GM03348 (cell line): ENCODE measurements at places on chromosomes 7 and 10.

DNA sequence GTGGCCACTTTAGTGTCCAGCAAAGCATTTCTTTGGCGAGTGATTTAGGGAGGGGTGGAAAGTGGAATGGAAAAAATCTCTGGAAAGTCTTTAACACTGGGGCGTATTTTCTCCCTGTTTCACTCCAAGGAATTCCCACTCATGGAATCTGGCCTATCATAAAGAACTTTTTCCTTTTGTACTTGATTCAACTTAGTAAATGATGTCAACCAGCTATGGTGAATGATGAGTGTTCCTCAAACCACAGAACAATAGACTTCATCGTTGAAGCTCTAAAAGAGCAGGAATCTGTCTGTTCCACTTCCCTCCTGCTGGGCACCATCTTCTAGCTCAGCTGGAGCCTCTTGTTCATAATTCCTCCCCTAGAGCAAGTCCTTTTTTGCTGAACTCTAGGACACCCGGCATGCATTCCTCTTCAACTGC lies 66.5 kb downstream of the EPDR1 start:
- DNase-seq: no peak

DNA sequence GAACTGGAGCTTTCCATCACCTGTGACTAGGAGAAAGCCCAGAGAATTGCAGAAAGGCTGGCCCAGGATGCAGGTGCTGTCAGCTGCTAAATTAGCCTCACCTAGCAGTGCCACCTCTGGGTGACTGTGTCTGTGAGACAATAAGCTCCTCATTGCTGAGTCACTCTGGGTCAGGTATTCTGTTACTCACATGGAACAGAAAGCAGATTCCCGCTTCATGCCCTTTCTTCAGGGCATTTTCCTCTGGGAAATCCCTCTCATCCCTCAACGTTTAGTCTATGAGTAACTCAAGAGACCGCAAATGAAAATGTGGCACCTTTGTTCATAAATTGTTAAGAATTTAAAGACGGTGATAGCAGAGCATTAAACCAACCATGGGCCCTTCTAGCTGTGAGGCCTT lies 184.0 kb downstream of the ADAM12 start:
- no peak for DNase-seq

DNA sequence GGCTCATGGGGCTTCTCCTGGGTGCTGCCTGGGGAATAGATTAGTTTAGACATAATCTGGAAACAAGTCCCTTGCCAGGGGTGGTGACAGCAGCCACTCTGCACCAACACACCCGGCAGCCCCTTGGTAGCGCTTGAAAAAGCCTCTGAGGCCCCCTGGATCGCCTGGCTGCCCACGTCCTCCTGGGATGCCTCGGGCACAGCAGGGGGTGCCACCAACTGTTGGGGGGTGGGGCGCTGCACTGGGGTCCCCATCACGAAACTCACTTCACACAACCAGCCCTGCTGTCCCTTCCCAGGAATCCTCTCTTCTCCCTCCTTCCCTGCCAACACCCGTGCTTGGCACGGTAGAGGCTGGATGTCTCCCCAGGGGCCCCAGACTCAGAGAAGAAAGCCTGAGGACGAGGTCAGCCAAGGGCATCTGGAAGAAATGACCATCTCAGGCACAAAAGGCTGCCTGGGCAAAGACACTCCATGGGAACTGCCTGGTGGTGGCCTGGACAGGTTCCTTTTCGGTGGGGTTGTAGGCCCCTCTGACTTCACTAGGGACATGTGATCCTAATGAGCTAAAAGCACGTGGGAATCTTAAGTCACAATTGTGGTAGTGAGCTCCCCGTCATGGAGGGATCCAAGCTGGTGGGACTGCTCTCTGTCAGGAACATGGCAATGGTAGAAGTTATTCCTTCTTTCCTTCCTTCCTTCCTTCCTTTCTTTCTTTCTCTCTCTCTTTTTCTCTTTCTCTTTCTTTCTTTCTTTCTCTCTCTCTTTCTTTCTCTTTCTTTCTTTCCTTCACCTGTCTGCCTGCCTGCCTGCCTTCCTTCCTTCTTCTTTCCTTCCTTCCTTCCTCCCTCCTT lies 11.3 kb downstream of the TMEM270 start:
- DNase-seq: no peak

DNA sequence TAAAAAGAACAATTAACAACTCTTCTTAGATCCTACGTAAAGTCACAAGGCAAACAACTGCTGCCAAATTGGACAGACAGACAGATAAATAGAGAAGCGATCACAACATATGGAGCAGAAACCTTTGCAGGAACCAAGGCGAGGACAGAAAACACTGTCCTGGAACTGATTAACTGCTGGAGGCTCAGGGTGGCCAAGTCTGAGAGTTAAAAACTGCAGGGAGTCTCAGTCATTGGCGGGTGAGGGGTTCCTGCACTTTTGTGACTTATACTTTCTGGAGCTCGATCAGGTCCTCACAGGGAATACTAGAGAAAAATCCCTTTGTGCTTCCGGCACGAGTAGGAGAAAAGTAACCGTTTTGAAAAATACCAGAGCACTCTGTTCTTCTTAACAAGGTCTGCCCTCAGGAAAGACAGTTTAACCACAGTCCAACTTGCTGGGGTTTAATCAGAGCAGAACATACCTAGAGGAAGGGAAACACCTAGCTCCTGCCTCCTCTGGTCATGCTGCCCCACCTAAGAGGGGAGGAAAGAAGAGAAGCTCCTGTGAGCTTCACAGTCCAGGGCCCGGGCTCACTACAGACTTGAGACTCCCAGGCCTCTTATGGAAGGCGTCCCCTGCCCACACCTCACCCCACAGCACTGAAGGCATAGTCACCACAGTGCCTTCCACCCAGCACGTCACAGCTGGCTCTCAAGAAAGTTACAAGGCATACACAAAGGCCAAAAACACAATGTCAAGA lies 74.9 kb downstream of the LARP4B start:
- no peak for DNase-seq

DNA sequence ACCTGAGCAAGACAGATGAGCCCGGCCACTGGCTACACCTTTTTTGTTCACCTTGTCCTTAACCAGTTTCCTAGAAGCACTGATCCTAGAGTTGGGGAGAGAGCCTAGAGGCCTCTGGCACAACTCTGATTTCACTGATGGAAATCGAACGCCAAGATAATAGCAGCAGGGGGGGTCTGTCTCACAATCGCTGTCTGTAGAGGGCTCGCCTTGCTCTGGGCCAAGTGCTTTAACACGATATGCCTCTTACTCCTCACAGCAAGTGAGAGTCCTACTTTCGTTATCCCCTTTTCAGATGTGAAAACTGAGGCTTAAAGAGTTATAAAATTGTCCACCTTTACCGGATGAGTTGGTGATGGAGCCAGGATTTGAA lies 472 bp downstream of the RASSF4 start:
- no peak for DNase-seq

DNA sequence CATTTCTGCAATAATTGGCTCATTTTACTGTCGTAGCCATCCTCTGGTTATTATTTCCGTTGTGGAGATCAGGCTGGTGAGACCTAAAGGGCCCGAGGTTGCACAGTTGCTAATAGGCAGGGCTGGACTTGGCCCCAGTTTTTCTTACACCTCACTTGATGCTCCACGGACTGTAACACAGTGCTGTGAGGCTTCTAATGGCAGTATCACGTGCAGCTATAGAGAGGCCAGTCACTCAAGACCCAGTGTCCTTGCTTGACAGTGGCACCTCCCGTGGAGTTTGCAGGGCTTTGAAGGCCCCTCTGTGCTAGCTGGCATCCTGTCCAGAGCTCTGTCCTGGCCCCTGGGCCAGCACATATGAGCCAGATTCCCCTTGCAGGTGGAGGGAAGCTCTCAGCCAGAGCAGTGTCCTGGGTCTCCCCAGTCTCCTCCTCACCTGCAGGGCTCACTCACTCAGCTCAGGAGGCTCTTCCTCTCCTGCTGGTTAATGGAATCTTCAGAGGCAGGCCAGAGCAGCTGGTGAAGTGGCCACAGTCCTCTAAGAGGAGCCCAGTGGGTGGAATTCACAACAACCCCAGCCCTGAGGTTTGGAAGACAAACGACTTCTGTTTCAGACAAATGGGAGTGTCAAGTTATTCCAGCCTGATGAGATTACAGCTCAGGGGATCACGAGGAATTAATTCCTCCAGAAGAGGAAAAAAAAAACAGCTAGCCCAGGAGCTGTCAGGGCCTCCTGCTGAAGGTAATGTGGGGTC lies 114.2 kb upstream of the FAM180A start:
- DNase-seq: no peak

- no peak for DNase-seq
Observed at GRCh38 chr7:134836447-134836846, 57.0 kb downstream of the CALD1 start.

DNA sequence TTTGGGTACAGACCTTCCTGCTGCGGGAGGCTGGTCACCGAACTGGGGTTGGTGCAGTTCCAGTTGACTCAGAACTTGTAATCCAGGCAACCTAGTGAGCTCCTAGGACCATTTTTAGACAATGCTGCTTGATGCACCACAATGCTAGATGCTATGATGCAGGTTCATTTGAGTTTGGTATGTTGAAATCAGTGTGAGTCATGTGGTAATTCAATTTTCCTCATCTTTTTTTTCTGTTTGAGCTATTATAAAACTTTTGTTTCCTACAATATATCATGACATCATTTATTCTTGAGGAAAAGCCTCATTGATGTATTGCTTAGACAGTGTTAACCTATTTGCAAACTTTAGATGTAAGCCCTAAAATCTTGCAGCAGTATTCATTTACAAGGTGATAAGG lies 40.9 kb upstream of the MTPN start:
- peak; percentile 15 for DNase-seq

- peak; percentile 81 for DNase-seq
Observed at GRCh38 chr7:47591655-47592572, 10.0 kb upstream of the TNS3 start.

DNA sequence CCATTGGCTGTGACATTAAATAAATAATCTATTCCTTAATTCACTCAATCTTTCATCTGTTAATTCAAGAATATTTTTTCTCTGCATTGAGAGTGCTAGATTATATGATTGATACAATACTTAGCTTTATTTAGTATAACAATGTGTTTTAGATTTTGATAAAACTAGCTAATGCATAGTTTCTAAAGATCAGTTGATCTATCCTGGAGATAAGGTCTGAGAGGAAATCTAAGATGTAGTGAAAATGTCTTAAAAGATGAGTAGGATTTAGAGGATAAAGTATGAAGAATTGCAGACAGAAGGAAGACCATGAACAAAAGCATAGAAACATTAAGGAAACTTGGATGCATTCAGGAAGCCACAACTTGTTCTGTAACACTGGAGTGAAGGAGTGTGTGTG lies 110.3 kb downstream of the ETV1 start:
- no peak for DNase-seq

- no peak for DNase-seq
Observed at GRCh38 chr7:771234-772004, 44.3 kb upstream of the PRKAR1B start.

GRCh38 chr7:2932402-2933251 lies 88.5 kb upstream of the GNA12 start:
- no peak for DNase-seq

DNA sequence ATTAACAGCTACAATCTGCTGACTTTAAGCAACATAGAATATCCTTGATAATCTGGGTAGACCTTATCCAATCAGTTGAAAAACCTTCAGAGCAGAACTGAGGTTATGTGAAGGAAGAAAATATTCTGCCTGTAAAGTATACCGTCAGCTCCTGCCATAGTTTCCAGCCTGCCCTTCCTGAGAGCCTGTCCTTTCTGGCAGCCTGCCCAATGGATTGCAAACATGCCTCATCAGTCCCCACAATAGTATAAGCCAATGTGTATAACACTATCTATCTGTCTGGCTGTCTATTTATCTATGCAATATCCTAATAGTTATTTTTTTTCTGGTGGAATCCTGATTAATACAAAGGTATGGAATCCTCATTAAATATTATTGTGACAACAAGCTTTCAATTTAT lies 489.2 kb upstream of the KCND2 start:
- DNase-seq: peak; percentile 1

GRCh38 chr7:106089647-106090046 lies 22.5 kb downstream of the SYPL1 start:
- DNase-seq: no peak

DNA sequence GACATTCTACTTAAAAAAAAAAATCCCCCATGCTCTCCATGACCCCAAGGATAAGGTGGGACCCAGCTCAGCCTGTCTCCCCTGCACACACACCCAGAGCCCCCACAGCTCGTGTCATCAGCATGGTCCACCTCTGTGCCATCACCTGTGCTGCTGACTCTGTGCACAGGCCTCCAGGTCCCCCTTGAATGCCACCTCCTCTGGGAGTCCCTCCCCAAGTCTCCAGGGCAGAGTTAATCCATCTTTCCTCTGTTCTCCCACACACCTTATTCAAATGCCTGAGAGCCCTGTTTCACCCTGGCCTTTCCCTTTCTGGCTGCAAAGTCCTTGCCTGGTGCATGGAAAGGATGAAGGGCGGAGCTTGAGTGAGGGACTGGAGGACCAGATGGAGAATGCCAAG lies 194.1 kb upstream of the LYZL2 start:
- no peak for DNase-seq

DNA sequence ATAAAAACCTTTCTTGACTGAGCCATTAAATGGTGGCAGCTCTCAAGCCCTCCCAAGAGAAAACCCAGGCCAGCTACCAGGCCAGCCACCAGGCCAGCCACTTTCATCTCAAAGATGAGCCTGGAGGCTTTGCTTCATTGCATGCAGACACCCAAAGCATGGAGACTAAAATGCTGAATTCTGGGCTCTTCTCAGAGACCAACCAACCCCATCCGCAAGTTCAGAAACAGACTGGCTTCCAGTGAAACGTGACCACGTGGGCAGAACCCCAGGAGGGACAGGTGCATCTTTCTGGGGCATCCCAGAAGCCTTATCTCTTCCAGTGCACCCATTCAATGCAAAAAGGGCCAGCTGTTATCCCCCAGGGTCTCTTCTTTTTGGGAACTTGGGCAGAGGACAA lies 20.9 kb downstream of the CHST15 start:
- no peak for DNase-seq

DNA sequence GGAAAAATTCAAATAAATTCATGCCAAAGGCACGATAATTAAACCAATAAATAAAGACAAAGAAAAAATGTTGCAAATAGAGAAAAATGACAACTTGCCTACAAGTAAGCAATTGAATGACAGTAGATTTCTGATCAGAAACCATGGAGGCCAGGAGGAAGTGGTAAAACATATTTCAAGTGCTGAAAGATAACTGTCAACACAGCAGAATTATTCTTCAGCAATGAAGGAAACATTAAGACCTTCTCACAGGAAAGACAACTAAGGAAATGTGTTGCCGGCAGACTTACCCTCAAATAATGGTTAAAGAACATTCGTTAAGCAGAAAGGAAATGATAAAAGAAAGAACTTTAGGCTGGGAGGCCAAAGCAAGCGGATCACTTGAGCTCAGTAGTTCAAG lies 30.4 kb downstream of the RUNDC3B start:
- no peak for DNase-seq

- DNase-seq: peak; percentile 62
Observed at GRCh38 chr10:119769886-119770285, 44.0 kb downstream of the INPP5F start.

- DNase-seq: no peak
Observed at GRCh38 chr7:39703144-39703543, 79.8 kb downstream of the RALA start.
